ENCODE measurements at places on chromosomes 1 and 21.

- no peak for DNase-seq
Observed at GRCh38 chr21:14736162-14736561, 190.0 kb upstream of the SAMSN1 start.

GRCh38 chr1:44240802-44241671 lies 27.8 kb downstream of the DMAP1 start:
- no peak for DNase-seq

DNA sequence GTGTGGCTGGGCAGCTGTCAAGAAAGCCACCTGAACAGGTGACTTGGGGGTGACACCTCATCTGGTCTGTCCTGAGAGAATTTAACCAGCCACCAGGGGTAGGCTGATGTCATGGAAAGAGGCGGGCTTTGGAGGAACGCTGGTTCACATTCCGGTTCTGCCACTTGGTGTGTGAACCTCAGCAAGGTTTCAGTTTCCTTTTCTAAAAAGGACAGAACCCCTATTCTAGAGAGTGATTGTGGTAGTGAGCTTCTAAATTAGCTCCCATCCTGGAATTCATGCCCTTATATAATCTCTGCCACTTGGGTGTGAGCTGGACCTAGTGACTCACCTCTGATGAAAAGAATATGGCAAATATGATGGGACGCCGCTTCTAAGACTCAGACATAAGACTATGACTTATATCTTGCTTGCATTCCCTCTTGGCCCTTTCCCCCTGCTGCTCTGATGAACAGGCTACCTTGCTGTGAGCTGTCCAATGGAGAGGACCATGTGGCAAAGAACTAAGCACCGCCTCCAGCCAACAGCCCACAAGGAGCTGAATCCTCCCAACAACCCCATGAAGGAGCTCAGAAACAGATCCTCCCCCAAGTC lies 332.1 kb downstream of the RRAGC start:
- no peak for DNase-seq

DNA sequence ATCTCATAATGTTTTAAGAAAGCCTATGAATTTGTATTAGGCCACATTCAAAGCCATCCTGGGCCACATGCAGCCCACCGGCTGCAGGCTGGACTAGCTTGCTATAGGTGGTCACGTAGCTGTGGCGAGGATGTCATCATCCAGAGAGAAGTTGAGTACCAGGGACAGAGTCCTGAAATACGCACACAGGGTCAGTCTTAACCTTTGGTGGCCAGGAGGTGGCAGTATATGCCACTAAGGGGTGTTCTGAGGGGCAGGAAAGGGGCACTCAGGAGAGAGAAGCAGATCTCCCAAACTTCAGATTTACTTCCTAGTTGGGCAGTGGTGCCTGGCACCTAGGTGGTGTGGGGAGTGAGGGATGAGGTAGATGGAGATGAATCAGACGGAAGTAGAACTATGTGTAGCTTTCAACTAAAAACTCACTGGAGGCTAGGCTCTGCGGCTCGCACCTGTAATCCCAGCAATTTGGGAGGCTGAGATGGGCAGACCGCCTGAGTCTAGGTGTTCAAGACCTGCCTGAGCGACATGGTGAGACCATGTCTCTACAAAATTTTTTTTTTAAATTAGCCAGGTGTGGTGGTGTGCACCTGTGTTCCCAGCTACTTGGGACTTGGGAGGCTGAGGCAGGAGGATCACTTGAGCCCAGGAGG lies 16.3 kb upstream of the CDK18 start:
- peak; percentile 51 for DNase-seq

GRCh38 chr1:157948312-157949073 lies 45.0 kb upstream of the KIRREL1 start:
- DNase-seq, result no peak

- no peak for DNase-seq
Observed at GRCh38 chr1:106027871-106028270, 1028.6 kb upstream of the PRMT6 start.

DNA sequence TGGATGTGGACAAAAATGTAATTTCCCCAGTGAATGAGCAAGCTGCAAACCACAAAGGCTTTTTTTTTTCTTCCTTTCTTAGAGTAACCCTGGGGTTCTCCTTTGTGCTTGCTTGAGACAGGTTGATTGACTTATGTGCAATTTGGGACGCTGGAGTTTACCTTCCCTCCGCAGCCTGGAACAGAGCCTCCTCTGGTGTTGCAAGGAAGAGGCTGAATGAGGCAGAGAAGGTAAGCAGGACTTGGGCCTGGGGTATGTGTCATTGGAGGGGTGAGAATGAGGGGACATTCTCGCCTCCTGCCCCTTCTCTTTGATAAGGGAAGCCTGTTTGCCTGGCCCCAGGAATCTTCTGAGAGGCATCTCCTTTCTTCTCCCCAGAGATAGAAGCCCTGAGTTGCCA lies 49.8 kb downstream of the NFASC start:
- no peak for DNase-seq

DNA sequence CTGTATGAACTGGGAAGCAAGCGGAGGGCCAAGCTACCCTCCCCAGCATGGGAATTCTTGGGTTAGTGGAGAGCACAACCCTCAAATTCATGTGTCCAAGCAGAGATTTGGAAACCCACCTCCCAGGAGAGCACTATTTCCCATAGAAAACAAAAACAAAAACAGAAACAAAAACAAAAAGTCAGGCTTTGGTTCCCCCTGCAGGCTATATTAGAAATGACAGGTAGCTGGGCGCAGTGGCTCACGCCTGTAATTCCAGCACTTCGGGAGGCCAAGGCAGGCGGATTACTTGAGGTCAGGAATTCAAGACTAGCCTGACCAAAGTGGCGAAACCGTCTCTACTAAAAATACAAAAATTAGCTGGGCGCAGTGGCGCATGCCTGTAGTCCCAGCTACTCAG lies 10.8 kb downstream of the MINDY1 start:
- no peak for DNase-seq

DNA sequence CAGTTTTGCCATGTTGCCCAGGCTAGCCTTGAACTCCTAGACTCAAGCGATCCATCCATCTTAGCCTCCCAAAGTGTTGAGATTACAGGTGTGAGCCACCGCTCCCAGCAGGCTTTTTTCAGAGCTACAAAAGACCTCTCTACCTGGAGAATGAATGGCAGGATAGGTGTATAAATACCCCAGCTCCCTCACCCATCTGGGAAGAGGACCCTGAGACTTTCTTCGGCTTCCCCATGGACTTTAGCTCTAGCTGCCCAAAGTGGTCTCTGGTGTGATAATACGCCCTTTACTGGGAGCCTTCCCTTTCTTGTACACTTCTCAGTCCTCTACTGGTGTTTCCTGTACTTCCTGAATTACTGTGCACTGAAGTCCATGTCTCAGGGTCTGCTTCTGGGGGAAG lies 60.6 kb downstream of the PTP4A2 start:
- DNase-seq, result no peak

DNA sequence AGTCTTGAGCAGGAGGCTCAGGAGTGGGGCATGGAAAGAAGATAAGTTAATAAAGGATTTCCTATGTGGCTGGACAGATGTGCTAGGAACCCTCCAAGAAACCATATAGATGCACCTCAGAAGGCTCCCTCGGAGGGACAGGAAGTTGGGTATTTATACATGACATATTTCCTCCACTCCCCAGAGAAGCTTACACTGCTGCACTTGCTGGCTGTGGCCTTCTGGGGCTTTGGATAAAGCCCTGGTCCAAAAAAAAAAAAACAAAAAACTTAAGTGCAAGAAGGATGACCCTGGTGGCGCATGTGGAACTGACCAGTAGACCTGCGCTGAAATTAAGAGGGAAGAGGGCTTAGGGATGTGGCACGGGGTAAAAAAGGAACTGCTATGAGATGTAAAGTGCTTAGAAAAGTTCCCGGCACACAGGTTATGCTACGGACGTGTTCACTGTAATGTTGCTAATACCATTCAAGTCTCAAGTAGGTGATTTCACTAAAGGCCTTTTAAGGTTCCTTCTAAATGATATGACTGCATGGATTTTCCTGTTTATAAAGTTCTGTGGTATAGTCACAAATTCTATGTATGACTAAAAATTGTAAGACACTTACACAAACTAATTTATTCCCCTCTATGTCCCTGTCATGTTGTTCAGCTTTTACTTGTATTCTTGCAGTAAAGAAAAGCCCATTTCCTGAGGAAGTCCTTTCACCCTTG lies 253.6 kb downstream of the HMCN1 start:
- DNase-seq, result no peak

GRCh38 chr21:34644825-34645224 lies 24.0 kb upstream of the CLIC6 start:
- DNase-seq, result no peak

- DNase-seq, result no peak
Observed at GRCh38 chr21:31305888-31306287, 38.2 kb downstream of the TIAM1 start.

- no peak for DNase-seq
Observed at GRCh38 chr1:201495551-201496295, 11.2 kb downstream of the CSRP1 start.

GRCh38 chr1:43934101-43934985 lies 742 bp downstream of the ARTN start:
- peak; percentile 8 for DNase-seq

DNA sequence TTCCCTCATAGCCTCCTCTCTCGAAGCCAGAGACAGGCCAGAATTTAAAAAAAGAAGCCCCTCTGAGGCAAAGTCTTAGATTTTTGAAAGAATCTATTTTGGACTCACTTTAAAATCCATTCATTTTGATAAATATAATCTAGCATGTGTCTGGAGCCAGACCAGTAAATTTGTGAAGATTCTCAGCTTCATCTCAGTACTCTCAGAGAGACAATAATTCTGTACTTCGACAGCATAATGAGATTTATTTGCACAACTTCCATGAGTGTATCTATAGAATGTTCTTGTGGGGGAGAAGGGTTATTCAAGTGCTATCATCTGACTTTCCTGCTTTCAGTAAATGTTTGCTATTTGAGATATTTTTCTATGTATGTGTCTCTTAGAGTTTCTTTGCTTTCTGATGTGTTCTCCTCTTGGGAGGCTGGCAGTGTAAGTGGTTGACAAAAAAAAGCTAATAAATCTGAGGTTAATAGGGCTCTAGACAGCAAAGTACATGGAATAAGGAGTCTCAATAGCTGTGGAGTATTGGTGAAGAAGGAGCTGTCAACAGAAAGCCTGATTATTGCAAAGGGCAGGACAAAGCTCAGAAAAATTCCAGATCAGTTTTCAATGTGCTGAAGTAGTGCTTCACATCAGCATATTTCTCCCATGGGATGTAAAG lies 223.0 kb downstream of the PTBP2 start:
- DNase-seq, result no peak

- DNase-seq, result no peak
Observed at GRCh38 chr1:228366062-228366865, 40.4 kb downstream of the TRIM11 start.

- no peak for DNase-seq
Observed at GRCh38 chr21:37176716-37177115, 90.4 kb downstream of the VPS26C start.

DNA sequence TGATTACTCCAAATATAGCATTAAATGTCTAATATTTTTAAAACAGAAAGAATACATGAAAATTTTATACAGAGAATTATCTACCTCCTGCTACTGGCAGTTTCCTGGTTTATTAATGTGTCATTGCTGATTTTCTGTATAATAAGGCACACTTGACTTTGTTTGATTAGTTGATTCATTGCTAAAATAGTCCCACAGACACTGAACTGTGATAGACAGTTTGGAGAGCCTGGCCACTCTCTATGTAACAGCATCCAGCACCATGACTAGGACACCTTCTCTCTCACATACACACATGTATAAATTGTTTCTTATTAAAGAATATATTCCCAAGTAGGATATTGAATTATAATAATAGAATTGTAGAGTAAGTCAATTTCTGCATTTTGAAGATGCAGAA lies 368.5 kb upstream of the SNX7 start:
- no peak for DNase-seq

GRCh38 chr1:154788110-154788870 lies 81.8 kb downstream of the KCNN3 start:
- DNase-seq, result no peak

- no peak for DNase-seq
Observed at GRCh38 chr1:218547957-218548730, 203.0 kb downstream of the TGFB2 start.

GRCh38 chr1:218474128-218474527 lies 129.0 kb downstream of the TGFB2 start:
- DNase-seq, result no peak

DNA sequence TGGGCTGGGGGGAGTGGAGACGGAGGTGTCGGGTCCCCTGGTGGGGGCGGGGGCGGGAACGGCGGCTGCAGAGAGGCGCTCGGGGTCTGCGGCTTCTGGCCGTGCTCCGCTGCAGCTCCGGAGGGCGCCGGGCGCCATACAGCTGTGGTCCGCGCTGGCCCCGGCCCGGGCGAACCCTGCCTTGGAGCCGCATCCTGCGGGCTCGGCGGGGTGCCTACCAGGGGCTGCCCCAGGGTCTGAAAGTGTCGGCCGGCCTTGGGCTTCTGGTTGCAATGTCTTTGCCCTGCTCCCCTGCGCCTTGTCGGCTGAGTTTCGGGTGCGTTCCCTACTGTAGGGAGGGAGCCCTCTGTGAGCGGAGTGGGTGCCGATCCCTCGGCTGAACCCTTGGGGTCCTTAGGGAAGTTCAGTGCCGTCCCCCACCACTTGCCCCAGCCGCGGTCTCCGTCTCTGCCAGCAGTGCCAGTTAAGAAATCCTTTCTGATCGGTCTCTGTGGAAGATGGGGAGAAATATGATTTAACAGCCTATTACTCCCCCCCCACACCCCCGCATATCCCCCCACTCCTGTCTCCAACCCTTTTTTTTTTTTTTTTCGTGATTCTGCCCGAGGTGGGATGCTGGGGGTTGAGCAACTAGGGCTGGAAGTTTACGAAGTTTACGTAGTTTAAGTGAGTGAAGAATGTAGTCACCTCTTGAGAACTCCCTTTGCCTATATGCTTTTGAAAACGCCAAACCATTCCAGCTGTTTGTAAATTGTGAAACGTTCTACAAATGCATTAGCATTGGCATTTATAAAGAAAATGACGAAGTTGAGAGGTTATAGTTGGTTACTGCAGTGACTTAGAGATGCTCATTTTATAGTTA lies 588 bp downstream of the NEXN start:
- DNase-seq, result no peak

- no peak for DNase-seq
Observed at GRCh38 chr1:63810936-63811469, 37.2 kb downstream of the ROR1 start.

DNA sequence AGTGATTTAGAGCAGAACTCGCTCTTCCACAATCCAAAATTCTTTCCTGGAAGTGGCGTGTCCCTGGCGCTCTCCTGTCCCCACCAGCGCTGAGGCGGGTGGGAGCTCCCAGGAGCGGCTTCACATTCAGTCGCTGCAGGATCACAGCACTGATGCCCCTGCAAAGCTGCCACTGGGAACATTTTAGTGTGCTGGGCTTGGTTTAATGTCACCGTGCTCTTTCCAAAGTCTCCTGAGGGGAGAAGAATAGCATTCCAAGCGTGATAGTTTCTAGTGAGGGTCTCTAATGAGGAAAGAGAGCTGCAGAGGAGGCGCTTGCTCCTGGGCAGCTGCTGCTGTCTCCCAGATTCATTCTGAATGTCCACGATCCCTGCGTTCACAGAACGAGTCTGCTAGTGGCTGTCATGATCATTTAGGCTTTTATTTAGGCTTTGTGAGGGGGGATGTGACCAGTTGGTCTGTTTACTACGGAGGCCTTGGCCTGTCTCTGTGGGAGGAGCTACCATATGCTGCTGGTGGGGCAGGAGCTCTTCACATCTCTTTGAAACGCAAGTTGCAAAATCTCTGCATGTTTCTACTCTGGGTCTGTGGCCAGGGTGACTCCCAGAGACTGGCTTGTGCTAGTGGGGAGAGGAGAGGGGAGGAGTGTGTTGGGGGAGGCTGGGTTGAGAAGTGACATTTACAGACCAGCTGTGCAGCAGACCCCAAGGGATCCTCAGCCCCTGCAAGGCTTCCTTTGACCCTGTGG lies 23.4 kb downstream of the OLFML3 start:
- no peak for DNase-seq

Data from NCI-H1048 (cell line).